ENCODE measurements at places on chromosomes 6 and 20.

- peak; percentile 78 for DNase-seq
These were observed 1.1 kb downstream of the CITED2 start for GRCh38 chr6:139373154-139373927.

DNA sequence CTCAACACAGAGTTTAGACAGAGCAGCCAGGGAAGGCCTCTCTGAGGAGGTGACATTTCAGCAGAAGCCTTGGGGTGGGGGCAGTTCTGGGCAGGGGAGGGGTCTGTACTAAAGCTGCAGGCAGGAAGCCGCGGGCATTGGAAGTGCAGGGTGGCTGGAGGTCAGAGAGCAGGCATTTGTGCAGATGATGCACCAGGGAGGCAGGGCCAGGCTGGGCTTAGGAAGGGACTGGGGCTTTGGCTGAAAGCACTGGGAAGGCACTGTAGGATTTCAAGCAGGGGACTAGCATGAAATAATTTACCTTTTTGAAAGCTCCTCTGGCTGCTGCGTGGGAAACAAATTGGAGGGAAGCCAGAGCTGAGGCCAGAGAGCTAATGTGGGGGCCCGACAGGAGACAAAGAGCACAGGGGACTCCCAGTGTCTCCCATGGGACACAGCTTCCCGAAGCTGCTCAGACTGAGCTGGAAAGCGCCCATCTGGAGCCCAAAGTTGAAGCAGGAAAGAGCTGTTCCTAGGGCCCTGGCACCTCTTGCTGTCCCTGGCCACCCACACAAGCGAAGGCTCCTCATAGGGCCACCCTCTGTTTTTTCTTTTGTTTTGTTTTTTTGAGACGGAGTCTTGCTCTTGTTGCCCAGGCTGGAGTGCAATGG lies 19.3 kb downstream of the ADA start:
- DNase-seq = no peak

GRCh38 chr20:42254673-42255072 lies 636.5 kb upstream of the CHD6 start:
- no peak for DNase-seq

DNA sequence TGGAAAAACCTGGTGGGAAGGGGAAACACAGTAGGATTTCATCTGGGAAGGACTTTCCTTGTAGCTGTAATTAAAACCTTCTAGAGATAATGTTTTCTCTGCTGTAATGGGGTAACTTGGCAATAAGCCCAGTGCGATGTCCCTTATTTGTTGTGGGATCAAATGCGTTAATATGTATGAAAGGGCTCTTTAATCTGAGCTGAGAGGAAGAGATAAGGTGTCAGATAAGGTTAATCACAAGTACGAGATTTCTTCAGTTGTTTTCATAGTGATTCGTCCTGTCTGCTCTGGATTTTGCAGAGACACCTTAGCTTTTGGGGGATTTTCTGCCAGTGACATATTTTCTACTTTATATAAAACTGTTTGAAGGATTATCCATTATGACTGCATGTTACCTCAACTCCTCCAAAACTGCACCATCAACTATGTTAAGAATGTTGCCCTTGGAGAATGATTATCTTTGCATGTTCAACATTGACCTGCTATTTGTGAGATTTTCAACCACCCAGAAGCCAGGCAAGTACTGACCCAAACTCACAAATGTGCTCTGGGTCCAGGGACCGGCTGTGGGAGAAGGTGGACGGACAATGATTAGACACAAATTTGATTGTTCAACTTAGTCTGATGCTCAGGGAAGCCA lies 21.2 kb upstream of the ELOVL5 start:
- no peak for DNase-seq

DNA sequence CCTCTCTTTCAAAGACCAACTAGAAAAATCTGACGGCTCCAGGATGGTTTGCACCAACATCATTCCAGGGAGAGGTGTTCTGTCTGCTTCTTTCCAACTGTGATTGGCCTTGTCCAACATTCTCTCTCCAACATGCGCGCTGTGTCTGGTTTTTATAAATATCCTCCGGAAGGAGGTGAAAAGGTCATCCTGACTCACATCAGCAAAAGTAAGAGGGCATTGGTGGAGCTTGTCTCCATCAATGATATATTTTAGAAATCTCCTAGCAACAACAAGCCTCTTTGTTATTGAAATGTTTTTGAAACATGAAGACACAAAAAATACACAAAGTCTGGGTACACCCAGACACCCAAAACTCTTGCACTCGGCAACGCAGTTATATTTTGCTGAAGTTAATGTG lies 475.3 kb upstream of the JARID2 start:
- no peak for DNase-seq

GRCh38 chr6:156123731-156124130 lies 653.4 kb upstream of the ARID1B start:
- DNase-seq = no peak

GRCh38 chr6:147131532-147132128 lies 72.6 kb upstream of the STXBP5 start:
- DNase-seq = no peak

DNA sequence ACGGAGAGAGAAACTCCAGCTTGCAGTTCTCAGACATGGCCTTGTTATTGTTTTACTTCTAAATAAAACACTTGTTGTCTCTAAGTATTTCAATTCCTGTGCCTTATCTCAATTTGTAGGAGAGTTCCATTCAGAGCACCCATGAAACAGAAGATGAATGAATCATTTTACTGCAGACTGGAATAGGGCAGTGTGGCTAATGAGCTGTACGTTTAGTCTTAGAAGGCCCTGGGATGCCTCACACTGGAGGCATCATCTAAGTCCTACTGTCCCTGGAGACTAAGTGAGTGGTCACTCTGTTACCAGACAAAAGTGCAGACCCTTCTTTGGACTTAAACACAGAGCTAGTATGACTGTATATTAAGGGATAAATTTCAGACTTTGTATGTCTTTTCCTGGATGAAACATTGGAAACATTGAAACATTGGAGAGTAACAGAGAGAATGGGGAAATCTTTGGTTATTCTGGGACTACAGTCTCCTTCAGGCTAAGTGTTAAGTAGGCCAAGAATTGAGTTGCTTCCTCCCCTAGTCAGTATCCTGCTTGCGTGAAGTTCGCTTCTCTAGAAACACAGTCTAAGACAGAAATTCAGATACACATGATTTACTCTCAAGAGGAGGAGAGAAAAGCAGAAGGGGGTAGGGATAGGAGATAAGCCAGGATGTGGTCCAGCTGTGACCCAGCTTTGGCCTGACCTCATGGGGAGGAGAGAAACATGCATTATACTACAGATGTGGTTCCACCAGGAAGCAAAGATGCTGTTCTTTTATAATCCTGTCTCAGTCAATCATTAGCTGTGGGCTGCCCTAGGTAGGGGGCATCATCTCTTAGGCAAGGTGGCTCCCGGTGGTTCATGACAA lies 167.4 kb upstream of the BMP2 start:
- DNase-seq = no peak

DNA sequence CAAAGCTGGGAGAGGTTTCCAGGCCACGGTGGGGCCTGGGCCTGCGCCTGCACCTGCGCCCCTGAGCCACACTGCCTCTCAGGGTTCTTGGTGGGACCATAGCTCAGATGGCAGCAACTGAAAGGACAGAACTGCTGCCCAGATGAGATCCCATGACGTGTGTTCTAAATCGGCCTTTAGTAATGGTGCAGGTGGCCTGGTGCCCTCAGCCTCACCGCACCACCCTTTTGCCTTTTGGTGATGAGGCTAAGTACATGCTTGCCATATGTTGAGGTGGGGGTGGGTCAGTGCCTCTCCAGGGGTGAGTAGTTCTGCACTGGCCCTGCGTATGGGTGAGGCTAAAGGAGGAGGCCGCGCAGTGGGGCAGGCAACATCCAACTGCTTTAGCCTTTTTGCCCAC lies 7.4 kb downstream of the PSMG4 start:
- DNase-seq = no peak

DNA sequence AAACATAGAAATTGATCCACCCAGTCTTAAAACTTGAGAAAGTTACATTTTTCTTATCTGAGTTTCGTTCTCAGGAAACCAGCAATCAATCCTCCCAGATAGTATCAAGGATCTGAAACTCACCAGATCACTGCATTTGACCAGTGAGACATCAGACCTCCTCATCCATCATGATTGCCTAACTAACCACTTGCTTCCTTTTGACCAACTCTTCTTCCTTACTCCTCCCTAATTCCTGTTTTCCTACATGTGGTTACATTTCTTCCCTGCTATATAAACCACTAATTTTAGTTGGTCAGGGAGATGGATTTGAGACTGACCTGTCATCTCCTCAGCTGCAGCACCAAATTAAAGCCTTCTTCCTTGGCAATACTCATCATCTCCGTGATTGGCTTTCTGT lies 357.1 kb upstream of the POU3F2 start:
- DNase-seq = no peak

DNA sequence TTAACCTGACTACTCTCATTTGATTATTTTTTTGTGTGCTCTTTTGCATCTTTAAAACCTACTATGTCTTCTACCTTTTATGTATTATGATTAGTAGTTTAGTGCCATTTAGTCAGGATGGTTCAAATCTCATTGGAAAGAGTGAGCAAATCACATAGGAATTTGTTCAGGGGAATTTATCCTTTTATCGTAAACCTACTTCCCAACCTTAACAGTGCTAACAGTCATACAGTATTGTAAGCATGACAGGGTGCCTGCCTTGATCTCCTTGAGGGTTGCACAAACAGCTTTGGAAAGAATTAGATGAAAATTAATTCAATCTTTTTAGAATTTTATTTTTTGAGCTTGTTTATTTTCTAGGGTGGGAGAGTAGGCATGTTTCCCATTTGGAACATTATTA lies 18.3 kb downstream of the RNF8 start:
- no peak for DNase-seq

DNA sequence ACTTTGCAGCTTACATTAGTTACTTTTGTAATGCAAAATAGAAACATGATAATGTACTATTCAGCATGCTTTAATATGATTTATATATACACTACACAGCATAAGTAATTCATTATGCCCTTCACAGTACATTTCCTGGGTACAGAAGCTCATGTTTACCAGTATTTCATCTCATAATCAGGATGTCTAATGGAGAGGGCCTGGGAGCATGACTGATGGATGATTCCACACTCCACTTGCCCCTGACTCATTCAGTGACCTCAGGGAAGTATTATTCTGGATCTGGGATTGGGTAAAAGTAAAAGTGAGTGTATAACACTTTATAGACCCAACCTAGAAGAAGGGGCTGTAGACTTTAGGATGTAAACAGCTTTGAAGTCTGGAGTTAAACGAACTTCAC lies 31.4 kb upstream of the BACH2 start:
- DNase-seq = no peak

DNA sequence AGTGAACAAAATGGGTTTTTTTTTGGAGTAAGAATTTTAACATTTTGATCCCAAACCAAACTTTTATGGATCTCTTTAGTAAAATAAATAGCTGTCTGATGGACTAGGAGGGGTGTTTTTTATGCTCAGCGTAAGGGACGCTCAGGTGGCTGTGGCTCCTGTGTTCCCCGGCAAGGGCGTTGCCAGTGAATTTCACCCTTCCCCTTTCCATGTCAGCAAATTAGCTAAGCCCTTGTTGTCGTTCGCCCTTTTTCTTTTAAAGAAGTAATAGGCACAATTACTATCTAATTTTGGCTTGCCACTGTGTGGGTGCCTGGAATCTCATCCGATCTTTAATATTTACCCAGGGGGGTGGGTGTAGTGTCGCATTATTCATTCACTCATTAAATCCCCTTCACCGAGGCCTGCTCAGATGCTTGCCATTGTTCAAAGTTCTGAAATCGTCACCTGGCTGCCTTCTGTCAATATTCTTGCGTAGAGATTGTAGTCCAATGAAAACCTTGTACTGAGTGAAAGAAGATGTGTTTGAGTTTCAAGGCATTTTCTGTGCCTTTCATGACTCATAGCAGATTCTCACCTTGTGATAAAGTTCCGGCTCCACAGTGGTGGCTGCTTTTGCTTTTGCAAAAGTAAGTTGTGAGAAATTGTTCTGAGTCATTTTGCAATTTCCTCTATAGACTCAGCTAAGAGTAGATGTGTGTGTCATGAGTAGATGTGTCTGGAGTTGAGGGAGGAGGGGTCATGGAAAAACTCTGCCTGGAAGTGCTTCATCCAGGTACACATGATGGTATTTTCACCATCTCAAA lies 40.0 kb upstream of the CLDN20 start:
- DNase-seq = no peak

DNA sequence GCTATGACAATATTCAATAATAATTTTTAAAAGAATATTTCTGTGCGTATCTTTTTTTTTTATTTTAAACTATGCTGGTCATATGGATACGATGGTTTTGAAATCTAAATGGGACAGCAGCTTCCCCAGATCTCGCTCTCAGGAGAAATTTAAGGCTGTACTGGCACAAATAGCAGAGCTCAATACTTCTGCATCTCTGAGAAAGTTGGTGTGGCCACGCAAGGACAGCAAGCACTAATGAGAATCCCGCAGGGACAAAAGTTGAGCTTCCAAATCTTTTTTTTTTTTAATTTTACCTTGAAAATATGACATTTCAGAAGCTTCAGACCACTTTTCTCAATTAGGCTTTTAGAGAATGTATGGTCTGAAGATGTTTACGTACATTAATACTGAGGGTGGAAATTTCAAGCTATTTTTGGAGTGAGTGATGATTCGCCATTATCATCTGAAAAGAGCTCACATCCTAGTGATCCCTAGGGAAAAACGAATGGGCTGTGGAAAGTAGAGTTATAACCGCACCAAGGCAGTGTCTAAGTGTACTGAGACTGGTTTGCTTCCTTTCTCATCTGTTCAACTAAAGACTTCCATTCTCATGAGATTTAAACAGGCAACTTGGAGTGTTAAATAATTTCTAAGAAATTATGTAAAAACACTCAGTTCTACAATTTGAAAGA lies 840.0 kb downstream of the C6orf118 start:
- no peak for DNase-seq

- no peak for DNase-seq
These were observed 348.3 kb upstream of the RSPO3 start for GRCh38 chr6:126770176-126770575.

DNA sequence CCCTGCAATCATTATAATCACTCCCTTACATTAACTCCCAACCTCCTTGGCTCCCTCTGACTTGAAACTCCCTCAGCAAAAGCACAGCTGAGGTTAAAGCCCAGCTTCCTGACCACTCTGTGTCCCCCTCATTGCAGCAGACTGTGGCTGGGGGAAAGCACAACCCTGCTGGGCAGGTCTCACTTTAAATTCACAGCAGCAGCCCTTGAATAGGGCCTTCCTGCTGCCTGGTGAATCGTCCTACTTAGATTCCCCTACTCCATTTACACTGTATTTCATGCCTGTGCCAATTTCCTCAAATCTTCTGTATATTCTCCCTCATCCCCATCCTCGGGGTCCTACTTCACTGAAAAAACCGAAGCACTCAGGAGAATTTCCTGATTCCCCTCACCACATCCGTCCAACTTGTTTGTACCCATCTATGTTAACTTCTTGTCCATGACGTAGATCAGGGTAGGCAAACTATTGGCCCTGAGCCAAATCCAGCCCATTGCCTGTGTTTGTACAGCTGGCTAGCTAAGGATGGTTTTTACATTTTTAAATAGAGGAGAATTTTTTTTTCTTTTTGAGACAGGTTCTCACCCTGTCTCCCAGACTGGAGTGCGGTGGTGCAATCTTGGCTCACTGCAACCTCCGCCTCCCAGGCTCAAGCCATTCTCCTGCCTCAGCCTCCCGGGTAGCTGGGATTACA lies 31.5 kb upstream of the GCM1 start:
- DNase-seq = peak; percentile 35

- DNase-seq = peak; percentile 53
These were observed 127.2 kb upstream of the SUPT3H start for GRCh38 chr6:45504947-45505346.

All from KBM-7 (cell line).